ENCODE measurements at places on chromosomes 16 and 17.

GRCh38 chr17:16971458-16972338, at the start of gene TNFRSF13B:
Gene TNFRSF13B (minus strand): TSS chr17:16972118. CDS start chr17:16972075, 43 bp downstream.
- no peak for DNase-seq

DNA sequence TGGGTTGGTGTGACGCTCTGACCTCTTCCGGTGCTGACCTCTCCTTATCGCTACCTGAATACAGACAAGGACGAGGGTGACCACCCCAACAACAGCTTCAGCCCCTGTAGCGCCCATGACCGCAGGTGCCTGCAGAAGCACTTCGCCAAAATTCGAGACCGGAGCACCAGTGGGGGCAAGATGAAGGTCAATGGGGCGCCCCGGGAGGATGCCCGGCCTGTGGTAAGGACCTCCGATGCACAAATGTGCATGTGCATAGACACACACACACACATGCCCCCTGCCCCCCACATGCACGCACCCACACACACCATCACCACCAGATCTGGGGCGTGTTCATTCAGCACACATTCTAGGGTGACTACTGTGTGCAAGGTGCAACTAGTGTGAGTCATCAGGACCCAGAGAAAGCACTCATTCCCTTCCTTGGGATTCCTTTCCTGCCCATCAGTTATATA, 9.7 kb downstream of the IGFBP4 start:
- no peak for DNase-seq

GRCh38 chr17:17849147-17849820, 12.5 kb upstream of the SREBF1 start:
- no peak for DNase-seq

DNA sequence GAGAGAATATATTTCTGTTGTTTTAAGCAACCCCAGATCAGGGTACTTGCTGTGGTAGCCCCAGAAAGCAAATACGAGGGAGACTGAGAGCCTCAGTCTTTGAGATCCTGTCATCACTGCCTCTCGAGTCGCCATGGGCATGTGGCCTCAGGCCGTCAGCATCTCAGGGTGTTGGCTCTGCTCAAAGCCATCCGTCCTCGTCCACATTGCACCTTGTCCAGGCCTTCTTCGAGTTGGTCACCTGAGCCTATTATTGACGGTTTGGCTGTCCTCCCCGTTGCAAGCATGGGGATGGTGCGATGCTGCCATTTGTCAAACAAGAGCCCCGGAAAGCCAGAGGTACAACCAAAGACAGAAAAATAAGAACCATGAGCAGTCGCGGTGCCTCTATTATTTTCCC, 136.9 kb downstream of the IRF8 start:
- DNase-seq: no peak

DNA sequence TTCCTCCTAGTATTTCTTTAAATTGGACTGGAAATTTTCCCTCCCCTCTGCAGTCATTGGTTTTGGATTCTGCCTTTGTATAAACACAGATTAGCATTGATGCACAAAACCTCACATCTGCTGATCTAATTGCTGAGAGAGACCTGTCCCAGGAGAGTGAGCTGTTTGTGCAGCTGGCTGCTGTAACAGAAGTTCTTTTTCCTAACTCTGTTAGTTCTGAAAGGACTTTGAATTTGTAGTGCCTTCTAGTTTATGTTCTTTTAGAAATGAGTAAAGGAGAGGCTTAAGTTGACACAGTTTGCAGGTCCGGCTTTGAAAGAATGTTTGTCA, 45.2 kb upstream of the KPNB1 start:
- DNase-seq: no peak

- DNase-seq: no peak
Observed at GRCh38 chr17:63082273-63082861, 116.3 kb downstream of the TANC2 start.

DNA sequence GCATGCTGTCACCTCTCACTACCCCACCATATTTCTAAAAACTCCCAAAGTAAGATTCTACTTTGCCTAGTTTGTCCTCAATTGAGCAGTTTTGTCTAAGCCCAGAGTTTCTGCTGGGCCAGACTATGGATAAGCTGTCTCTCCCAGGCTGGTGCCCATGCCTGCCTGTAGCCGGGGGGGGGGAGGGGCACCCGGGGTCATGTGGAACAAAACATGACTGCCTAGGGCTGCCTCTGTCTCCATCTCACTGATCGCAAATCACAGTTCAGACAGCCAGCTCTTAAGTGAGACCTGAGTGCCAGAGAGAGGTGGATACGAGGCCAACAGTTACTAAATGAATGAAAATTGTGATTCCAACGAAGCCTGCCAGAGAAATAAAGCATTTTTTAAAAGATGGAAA, 78.8 kb upstream of the RPRML start:
- DNase-seq: no peak

DNA sequence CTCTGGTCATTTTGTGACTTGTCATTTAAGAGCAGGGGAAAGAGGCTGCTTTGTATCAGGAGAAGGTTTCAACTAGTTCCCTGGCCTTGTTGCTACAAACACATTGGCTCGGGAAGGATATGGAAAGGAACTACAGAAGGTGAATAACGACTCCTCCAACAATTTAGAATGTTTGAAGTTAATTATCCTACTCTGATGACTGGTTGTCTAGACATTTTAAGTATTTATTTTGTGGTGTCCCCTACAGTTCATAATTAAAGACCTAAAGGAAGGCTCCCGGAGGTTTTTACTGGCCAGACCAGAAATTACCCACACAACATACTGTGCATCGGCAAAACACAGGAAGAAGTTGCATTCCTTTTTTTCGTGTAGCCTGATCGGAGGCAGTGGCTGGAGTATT, 515.8 kb upstream of the SALL1 start:
- no peak for DNase-seq

DNA sequence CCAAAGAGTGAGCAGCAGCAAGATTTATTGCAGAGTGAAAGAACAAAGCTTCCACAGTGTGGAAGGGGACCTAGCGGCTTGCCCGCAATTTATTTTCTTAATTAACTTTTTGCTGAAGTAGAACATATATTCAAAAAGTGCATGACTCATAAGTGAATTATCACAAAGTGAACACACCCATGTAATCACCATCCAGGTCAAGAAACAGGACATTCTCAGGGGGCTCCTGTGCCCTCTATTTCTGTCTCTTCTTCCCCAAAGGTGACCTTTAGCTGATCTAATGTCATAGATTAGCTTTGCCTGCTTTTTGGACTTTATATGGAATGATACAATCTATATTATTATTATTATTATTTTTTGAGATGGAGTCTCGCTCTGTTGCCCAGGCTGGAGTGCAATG, 19.9 kb downstream of the ERAL1 start:
- no peak for DNase-seq

DNA sequence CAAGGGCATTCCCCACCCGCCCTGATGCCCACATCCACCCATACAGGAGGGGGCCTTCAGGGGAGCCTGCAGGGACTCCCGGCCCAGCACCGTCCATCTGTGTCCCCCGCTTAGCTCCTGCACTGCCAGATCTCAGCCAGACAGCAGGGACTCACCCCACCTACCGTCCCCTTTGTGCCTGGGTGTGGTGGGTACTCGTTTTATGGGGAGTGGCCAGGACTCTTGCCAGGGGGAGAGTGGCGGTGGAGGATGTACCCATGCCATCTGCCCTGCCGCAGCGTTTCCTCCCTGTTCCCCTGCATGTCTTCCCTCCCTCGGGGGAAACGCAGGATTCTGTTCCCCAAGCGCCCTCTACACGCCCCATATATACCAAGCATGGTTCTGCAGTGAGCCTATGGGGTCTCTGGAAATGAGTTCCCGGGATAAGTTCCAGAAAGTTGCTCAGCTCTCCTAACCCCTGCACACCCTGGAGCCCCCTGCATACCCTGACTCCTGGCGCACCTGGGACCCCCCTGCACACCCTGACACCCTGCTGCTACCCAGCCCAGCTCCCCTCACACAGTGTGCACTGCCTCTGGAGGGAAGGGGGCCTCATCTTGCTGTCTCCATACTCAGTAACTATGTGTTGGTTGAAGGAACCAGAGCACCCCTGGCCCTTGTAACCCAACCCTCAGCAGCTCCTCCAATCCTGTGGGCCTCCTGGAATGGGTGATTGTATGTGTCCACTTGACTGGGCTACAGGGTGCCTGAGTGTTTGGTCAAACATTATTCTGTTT, 4.2 kb upstream of the MAFG start:
- DNase-seq: no peak

DNA sequence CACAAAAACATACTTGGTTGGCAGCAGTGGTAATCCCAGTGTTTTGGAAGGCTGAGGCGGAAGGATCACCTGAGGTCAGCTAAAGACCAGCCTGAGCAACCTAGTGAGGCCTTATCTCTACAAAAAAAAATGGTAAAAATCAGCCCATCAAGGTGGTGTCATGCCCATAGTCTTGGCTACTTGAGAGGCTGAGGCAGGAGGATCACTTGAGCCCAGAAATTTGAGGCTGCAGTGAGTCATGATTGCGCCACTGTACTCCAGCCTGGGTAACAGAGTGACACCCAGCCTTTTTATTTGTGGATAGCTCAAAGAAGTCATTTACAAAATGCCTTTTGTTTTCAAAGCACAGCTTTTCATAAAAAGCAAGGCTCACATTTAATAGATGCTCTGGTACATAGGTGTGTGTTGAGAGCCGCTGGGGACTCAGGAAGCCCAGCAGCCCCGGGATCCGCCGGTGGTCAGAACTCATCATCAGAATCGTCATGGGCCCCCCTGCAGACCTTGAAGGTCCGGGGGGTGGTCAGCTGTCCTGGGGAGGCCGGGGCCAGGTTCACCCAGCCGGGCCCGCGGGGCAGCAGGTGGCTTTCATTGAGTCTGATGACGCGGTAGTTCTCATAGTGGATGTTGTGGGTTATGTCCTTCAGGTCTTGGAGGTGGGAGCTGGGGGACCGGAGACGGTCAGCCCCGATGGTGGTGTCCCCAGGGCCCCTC, 10.5 kb upstream of the ZNF500 start:
- no peak for DNase-seq

DNA sequence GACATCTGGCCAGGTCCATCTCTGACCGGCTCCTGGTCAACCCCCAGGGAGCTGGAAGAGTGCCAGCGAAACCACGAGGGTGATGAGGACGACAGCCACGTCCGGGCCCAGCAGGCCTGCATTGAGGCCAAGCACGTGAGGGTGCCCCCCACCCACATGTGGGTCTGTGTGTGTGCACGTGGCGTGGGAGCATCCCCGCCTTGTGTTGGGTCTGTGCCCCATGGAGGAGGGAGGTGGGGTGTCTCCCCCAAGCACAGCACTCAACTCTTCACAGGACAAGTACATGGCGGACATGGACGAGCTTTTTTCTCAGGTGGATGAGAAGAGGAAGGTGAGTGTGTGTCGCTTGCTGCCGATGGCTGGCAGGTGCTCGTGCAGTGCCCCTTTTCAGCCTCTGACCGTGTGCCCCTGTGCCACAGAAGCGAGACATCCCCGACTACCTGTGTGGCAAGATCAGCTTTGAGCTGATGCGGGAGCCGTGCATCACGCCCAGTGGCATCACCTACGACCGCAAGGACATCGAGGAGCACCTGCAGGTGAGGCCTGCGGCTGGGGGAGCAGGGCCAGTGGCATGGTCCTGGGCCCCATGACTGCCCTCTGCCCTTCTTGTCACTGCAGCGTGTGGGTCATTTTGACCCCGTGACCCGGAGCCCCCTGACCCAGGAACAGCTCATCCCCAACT, 1.7 kb downstream of the STUB1 start:
- DNase-seq: no peak

DNA sequence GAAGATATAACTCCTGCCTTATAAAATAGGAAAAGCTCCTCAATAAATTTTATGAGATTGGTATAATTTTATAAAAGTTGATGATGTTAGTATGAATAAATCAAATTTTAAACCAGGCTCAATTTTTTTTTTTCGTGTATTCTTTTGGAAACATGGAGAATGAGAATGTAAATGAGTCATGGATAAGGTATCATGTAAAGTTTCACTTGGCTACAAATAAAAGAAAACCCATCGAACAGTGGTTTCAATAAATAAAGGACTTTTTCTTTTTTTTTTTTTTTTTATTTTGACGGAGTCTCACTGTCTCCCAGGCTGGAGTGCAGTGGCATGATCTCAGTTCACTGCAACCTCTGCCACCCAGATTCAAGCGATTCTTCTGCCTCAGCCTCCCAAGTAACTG, 67.3 kb downstream of the PHKB start:
- DNase-seq: no peak

GRCh38 chr17:44376124-44376523, 12.5 kb upstream of the FAM171A2 start:
- DNase-seq: no peak

DNA sequence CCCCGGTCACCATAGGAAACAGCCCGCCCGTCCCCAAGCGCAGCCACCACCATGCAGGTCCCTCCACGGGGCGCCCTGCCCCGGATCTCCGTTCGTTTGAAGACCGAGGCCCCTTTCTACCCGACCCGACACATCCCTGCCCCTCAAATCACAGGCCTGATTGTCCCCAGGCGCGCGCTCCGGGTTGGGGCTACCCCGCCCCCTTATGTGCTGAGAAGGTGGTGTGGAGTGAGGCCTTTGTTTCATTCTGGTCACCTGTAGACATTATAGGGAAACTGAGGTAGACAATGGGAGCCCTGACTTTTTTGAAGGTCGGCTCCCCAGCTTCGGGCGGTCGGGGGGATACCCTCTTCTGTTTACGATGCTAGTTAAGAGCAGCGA, 763 bp upstream of the ACTG1 start:
- no peak for DNase-seq

DNA sequence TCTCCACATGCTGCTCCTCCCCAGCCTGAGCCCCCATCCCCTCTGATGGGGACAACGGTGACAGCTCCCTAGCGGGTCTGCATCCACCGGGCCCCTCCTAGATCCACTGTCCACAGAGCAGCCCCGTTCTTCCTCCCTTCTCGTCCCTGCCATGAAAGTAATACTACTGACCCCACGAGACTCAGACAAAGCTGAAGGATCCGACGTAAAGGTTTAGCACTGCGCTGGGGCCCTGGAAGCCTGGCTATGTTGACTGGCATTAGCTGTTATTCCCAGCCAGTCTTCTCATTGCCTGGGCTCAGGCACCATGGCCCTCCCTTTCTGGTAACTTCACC, 30.7 kb downstream of the VAC14 start:
- no peak for DNase-seq

GRCh38 chr17:61129267-61130254, 270.1 kb upstream of the TBX2 start:
- no peak for DNase-seq

GRCh38 chr17:75260641-75261335, 618 bp downstream of the GGA3 start:
- no peak for DNase-seq

- no peak for DNase-seq
Observed at GRCh38 chr16:15721018-15721417, 71.0 kb downstream of the NDE1 start.

DNA sequence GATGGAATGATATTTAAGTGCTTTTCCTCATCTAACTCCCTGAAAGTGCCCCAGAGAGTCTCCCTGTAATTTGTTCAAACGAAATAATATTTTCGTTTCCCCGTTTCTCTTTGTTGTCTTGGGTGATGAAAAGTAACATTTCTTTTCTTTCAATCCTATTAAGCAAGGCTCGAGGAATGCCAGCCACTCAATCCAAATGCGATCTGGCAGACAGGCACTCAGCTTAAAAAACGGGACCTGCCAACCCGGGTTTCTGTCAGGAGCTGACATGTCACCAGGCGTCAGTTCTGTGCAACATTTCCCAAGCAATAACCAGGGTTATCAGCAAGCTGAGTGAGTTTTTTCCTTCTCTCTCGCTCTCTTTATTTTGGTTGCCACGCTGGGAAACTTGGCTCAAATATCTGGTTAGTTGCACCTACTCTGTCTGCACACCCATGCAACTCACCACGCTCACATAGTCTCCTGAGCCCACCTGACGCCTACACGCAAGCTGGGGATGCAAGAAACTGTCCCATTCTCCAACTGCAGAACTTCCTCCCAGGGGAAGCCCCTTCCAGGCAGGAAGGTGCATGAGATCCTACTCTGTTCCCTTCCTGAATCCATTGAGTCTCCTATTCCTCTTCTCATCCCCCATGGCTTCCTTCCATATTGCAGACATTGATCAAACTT, 208.2 kb downstream of the C16orf78 start:
- DNase-seq: no peak
